ENCODE measurements at places on chromosomes 5 and 9.

DNA sequence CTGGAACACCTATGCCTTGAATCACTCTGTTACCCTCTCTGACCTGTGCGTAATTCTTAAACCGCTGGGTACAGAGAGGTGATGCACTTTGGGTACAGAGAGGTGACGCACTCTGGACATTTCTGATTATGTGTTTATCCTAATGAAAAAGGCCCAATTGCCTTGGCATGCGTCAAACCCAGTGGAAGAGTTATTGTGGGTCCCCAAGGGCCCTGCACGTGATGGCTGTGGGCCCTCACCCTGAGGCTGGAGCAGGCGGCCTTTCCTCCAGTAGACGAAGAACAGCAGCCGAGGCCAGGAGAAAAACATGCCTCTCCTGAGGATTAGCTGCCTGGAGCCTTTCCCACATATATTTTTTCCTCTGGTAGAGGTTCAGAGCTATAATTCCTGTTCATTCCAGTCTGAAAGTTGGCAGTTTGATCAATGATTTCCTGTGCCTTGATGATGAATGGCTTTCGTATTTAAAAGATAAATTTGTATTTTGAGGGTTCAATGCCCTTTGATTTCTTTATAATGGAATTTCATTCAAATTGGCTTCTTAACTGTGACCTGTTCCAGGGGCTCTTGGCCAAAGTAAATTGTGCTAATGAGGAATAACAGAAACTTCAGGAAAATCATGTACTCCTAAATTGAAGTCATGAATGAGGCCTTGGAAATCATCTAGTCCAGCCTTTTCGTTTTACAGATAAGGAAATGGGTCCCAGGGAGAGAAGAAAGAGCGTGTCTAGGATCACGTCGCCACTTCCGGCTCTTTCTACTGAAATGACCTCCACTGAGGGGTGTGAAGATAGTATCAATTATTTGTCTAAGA is 22.8 kb downstream of the ACER2 start:
- DNase-seq: no peak

DNA sequence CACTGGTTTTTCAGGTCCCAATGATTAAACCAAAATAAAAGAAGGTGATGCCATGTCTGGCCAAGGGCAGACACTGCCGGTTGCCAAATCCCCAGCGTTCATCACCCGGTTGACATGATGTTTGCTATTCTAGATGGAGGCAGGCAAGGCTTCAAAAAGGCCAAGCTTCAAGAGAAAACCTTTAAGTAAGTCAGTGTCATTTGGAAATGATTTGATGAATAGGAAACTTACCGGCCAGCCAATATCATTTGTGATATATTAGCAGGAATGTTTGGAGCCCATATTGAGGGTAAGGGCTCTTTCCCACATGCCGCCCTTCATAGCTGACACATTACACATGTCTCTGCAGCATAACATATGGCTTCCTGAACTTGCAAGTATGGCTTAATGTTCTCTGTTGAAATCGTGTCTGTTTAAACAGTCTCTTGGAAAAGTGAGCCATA is 89.5 kb upstream of the TTC23L start:
- DNase-seq: no peak

- DNase-seq: no peak
These were observed 28.3 kb upstream of the CRB2 start for GRCh38 chr9:123327697-123328100.

DNA sequence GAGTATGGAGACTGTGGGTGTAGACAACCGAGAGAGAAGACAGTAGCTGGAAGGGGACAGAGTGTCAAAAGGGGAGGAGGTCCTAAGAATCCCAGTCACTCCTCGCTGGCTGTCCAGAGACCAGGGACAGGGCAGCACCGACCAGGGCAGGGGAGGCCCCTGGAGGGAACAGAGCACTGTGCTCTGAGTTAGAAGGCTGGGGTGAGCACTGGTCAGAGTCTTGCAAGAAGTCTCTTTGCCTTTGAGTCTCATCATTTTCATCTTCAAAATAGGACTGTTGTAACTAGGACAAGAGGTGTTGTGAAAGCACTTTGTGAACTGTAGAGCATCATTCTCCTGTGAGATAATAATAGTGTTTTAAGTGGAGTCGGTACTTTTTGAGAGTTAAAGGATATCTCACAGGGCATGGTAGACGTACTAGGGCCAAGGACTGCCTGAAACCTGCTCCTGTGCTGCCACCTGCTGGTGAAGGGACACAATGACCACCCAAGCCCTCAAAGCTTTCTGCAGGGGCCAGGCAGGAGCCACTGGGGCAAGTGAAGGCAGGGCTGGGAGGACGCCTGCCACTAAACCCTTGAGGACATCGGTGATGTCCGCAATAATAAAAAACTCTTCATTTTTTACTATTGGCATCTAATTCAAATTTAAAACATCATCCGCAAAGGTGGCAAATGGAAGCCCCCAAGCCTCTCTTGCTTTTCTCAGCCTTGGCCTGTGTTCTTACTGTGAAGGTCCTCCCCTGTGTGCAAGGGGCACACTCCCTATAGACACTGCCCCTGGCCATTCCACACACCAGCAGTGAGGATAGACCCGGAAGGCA is 28.2 kb downstream of the SLC6A7 start:
- peak; percentile 30 for DNase-seq

DNA sequence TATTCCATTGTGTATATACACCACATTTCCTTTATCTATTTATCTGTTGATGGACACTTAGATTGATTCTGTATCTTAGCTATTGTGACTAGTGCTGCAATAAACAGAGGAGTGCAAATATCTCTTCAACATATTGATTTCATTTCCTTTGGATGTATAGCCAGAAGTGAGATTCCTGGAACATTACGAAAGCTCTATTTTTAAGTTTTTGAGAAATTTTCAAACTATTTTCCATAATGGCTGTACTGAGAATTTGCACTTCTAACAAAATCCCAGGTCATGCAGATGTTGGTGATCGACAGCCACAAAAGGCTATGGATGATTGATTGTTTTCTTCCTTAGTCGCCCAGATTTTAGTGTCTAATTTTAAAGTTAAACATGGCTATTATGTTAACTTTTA is 132.7 kb upstream of the MTAP start:
- no peak for DNase-seq

GRCh38 chr5:169413416-169413815 is 112.5 kb upstream of the SLIT3 start:
- DNase-seq: no peak

DNA sequence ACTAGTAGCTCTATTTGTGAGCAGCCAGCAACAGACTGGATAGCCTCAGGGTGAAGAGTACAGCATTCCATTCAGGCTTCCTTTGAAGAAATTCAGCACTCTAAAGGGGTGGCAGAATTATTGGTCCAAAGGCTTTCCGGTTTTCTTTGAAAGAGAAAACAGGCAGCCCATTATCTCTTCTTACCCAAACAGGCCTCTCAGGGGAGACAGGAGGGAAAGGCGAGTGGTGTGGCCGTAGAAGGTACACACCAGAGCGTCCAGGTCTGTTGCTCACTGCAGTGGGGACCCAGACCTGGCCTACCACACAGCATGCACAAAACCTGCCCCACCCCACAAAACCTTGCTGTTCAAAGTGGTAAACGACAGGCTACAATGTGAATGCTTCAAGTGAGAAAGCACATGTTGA is 83.3 kb downstream of the ZNF608 start:
- DNase-seq: no peak

DNA sequence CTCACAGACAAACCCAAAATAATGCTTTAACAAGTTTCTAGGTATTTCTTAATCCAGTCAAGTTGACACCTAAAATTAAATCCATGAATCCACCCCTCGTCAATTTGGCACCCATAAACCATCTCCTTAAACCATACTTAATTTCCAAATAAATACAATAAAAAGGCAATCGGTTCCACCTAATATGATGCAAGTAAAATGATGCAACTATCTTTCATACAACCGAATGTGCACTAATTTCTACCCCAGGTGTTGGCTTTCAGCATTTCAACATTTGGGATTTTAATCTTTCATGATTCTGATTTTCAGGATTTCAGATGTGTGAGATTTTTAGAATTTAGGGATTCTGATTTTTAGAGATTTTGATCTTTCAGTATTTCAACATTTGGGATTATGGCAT is 17.3 kb downstream of the PRKAA1 start:
- DNase-seq: no peak

DNA sequence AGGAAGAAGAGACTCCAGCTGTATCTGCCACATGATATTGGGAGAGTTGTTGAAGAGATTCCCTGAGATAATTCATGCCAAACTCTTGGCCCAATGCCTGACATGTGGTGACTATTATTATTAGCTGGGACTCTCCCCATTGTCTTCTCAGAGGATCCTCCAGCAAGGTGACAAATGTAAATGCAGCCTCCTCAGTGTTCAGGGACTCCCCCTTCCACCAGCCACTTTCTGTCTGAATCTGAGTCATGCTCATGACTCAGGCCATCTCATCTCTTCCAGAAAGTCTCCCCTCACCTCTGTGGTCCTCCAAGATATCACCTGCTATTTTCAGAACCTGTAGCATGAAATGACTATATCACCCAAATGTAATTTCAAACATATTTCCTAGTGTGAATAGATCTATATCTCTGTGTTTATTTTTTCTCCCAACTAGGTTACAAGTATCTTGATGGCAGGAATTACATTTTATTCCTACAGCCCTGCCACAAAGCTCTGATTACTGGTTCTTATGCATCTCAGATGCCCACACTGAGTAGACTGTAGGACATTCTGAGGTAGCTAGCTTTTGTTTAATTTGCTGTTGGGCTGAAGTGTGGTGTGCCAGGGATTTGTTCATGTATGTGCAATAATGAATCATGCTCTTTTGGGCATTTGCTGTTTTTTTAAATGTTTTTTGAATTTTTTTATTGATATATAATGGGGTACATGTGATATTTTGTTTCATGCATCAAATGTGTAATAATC is 126.6 kb upstream of the IL12B start:
- no peak for DNase-seq

DNA sequence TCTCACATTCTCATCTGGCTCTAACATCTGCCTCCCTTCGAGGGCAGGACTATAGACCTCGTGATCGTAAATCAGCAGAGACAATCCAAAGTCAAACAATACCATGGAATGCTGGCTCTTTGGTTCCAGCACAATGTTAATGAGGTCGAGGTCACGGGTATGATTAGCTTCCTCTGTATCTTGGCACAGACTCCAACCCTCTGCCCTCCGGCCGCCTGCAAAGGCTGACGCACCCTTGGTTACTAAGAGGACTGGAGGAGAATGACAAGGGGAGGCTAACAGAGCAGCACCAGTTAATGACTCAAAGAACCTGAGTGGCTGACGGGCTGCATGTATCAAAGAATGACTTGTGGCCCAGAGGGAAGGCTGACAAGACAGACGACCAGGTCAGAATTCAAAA is 10.1 kb downstream of the LHFPL2 start:
- DNase-seq: no peak

DNA sequence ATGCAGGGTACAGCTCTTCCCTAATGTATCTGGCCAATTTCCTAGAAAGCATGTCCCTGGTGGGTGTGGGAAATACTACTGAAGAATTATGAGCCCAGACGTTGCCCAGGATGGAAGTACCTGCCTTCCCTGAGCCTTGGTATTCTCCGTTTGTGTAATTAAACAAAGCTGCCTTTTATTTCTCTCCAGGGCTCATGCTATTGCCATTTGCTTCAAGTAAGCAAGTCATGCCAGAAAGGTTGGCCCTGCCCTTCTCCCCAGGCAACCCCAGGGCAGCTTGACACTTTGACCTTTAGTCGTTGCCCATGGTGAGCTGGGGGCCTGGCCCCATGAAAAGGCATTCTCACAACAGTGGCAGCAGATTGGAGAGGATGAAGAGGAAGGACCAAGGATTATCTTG is 4.4 kb downstream of the COL27A1 start:
- no peak for DNase-seq
